Neural progenitor cell (in vitro differentiated cells): ENCODE measurements at places on chromosomes 11 and 22. TPM values are rescaled to one million over a fixed set of nuclear protein-coding genes. Genes with fewer than 3 reads are reported as not detected.
A peak's percentile ranks its signal among the peaks of the same experiment; 100 is the strongest.

GRCh38 chr11:30313580-30313979, 9.3 kb upstream of the ARL14EP start:
- H3K27ac ChIP-seq, result no peak overlapping the region
- H3K4me1 ChIP-seq, result no peaks in the 10 kb centered on the region
- H3K4me3 ChIP-seq, result no peak overlapping the region
- no peak for DNase-seq
- H3K27me3 ChIP-seq, result peaks cover 38% of the 10 kb centered on the region

- H3K36me3 ChIP-seq, result no peaks in the 10 kb centered on the region
- H3K4me3 ChIP-seq, result no peak overlapping the region
- no peaks in the 10 kb centered on the region for H3K4me1 ChIP-seq
- H3K27ac ChIP-seq, result no peak overlapping the region
These were observed 6.9 kb upstream of the MS4A7 start for GRCh38 chr11:60371386-60371785.

DNA sequence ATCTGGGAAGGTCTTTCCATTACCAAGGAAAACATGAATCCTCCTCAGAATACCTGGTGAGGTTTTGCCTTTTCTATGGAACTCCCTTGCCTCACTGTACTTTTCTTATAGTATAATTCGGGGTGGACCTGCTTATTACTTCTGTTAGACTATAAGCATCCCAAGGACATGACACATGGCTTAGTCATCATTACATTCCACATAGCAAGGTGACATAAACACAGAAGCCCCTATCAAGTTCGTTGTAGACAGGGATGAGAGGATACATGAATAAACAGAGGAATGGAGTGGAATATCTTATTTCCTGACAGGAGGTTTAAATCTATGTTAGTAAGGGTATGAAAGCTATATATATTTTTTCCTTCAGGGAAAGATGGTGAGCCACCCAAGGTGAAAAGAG, 532.2 kb upstream of the CCDC90B start:
- no peaks in the 10 kb centered on the region for H3K4me1 ChIP-seq
- H3K4me3 ChIP-seq, result no peak overlapping the region
- no peak overlapping the region for H3K27ac ChIP-seq
- no peak for DNase-seq
- no peaks in the 10 kb centered on the region for H3K27me3 ChIP-seq
- H3K36me3 ChIP-seq, result no peaks in the 10 kb centered on the region

GRCh38 chr22:44892243-44892642, 117.6 kb downstream of the PHF21B start:
- no peak overlapping the region for H3K27ac ChIP-seq
- H3K27me3 ChIP-seq, result no peaks in the 10 kb centered on the region
- no peak for DNase-seq
- no peak overlapping the region for H3K4me3 ChIP-seq

DNA sequence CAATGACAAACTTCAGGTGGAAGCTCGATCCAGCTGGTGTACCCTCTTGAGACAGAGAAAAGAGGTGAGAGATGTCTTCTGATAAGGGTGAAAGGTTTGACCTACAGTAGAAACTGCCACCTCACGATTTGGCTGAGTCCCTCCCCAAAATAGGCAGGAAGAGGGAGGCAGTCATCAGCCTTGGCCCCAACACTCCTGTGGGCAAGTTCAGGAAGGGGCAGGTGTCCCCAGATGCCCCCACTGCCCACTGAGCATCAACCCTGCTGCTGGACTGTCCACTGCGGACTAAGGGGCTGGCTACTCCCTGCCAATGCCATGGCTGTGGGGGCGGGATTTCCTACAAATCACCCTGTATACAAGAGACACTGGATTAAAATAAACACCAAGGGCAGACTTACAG, 441.4 kb downstream of the BUD13 start:
- no peak overlapping the region for H3K27ac ChIP-seq
- no peak for DNase-seq
- H3K4me1 ChIP-seq, result no peaks in the 10 kb centered on the region
- no peaks in the 10 kb centered on the region for H3K27me3 ChIP-seq

GRCh38 chr11:96481204-96481603, 91.4 kb downstream of the JRKL start:
- no peak overlapping the region for H3K27ac ChIP-seq
- DNase-seq, result no peak
- no peaks in the 10 kb centered on the region for H3K27me3 ChIP-seq

DNA sequence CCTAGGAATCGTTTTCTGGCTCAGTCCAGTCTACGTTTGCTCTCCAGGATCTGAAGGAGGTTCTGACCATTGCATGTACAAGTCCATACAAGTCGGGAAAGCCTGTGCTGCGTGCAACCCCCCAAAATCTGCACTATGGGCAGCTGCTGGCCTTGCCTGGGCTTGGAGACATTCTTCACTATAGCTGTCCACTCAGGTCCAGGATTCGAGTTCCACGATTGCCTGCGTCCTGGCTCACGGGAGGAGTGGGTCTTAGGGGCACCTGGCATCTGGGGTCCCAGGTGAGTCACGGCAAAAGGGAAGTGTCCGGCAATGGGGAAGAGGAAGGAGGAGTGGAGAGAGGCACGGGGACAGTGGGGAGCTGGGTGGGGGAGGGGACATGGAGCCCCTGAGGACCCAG, 563.0 kb downstream of the BRD1 start:
- H3K4me3 ChIP-seq, result no peak overlapping the region
- peaks cover 23% of the 10 kb centered on the region for H3K27me3 ChIP-seq
- peaks cover 12% of the 10 kb centered on the region for H3K4me1 ChIP-seq
- H3K36me3 ChIP-seq, result no peaks in the 10 kb centered on the region
- H3K27ac ChIP-seq, result no peak overlapping the region

DNA sequence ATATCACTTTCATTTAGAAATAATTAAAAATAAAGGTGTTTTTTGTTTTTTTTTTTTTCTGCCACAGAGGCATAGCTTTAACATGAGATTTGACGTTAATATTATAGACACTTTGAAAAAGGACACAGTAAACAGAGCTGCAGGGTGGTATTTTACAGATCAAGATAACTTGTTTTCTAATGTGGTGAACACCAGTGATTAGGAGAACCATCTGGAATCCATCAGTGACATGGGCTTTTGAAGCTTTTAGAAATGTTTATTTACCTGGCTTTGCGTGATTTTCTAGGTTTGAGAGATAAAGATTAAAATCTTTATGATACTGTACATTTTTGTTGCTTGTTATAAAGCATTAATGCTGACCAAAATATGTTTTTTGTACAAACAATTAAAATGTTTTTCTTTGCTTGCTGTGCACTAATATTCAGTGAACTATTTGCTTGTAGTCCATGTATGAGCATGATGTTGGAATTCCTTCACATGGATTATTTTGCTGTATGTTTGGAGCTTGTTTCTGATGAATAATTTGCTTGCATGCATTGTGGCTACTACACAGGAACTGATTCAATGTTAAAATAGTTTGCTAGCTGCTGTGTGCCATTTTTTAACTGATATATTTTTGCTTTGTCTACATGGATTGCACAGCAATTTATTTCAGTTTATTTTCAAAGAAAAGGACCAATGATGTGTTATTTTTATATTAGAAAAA, 352.1 kb upstream of the NARS2 start:
- H3K36me3 ChIP-seq, result no peaks in the 10 kb centered on the region
- DNase-seq, result no peak
- peaks cover 31% of the 10 kb centered on the region for H3K4me1 ChIP-seq
- no peak overlapping the region for H3K4me3 ChIP-seq

DNA sequence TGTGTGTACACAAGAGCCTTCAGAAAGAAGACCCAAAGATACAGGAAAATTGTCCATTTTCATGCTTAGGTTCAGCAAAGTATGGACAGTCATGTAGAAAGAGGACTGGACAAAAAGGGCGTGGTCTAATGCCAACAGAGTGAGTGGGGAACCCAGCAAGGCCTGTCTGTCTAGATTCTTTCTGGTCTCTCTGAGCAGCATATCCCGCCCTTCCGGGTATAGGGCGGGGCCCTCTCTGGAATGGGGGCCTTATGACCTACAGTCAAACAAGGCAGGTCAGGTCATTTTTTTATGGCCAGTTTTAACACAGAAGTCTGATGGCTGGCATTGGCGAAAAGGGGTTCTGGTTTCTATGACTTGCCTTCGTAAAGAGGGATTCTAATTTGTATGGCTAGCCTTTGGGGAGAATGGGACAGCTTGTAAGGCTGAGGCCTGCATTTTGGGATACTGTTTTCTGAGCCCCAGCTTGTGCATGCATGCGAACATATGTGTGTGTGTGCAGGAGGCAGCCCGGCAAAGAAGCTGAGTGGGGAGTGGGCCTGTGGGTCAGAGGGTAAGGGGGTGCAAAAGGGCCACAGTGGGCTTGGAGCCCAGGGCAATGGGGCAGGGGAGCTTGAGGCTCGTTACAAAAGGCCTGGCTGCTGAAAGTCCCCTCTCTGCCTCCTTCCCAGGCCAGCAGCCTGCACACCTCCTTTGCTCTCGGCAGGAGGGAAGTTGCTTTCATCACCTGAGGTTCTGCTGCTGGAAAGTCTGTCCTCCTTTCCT, 130.5 kb upstream of the B3GAT1 start:
- H3K4me3 ChIP-seq, result no peak overlapping the region
- H3K4me1 ChIP-seq, result peaks cover 8% of the 10 kb centered on the region
- H3K36me3 ChIP-seq, result no peaks in the 10 kb centered on the region

GRCh38 chr11:63893355-63893754, 23.6 kb downstream of the RCOR2 start:
- no peak overlapping the region for H3K4me3 ChIP-seq
- DNase-seq, result no peak
- no peak overlapping the region for H3K27ac ChIP-seq

GRCh38 chr11:61416941-61417340, 12.8 kb downstream of the CPSF7 start:
- no peak overlapping the region for H3K27ac ChIP-seq
- DNase-seq, result no peak
- no peaks in the 10 kb centered on the region for H3K4me1 ChIP-seq
- H3K27me3 ChIP-seq, result no peaks in the 10 kb centered on the region
- no peak overlapping the region for H3K4me3 ChIP-seq
- H3K36me3 ChIP-seq, result peaks cover 41% of the 10 kb centered on the region

- H3K4me3 ChIP-seq, result no peak overlapping the region
- no peaks in the 10 kb centered on the region for H3K36me3 ChIP-seq
- no peaks in the 10 kb centered on the region for H3K27me3 ChIP-seq
These were observed 30.5 kb downstream of the CD82 start for GRCh38 chr11:44595964-44596381.

DNA sequence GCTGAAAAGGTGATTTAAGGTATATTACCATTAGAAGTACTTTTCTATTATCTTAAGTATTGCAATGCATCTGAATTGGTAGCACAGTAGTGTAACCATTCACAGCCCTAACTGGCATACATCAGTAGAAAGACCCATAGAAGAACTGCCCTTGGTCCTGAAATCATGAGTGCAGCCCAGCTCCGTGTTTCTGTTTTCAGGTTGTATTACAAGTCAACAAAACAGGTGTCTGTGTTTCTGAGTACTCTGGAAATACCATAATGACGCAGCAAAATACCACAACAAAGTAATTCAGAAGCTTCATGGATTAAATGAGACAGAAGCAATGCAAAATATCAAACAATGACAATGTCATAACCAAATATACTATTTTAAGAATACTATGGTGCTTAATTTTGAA, 226.3 kb downstream of the OPCML start:
- peak; percentile 55 for DNase-seq
- no peaks in the 10 kb centered on the region for H3K27me3 ChIP-seq
- H3K4me3 ChIP-seq, result no peak overlapping the region

DNA sequence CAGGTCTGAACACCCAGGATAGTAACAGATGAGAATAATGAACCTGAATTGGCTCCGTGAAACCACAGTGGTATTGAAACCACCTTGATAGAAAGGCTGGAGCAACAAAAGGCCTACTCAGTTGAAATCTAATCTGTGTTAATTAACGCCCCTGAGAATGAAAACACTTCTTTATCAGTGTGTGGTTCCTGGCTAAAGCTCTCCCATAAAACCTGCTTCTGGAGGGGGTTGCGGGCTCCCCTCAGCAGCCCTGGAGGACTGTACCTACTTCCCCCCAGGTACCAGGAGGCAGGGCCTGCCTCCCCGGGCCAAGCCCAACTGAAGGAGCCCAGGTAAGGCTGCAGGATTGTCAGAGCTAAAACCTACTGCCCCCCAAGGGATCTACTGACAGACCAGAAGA, 54.6 kb downstream of the PLEKHA7 start:
- H3K36me3 ChIP-seq, result no peaks in the 10 kb centered on the region
- H3K27ac ChIP-seq, result no peak overlapping the region
- H3K4me1 ChIP-seq, result peaks cover 26% of the 10 kb centered on the region
- H3K27me3 ChIP-seq, result no peaks in the 10 kb centered on the region

- no peaks in the 10 kb centered on the region for H3K4me1 ChIP-seq
- H3K27me3 ChIP-seq, result no peaks in the 10 kb centered on the region
- DNase-seq, result no peak
- no peaks in the 10 kb centered on the region for H3K36me3 ChIP-seq
- no peak overlapping the region for H3K27ac ChIP-seq
These were observed 12.9 kb downstream of the NAV2 start for GRCh38 chr11:19725379-19726079.

DNA sequence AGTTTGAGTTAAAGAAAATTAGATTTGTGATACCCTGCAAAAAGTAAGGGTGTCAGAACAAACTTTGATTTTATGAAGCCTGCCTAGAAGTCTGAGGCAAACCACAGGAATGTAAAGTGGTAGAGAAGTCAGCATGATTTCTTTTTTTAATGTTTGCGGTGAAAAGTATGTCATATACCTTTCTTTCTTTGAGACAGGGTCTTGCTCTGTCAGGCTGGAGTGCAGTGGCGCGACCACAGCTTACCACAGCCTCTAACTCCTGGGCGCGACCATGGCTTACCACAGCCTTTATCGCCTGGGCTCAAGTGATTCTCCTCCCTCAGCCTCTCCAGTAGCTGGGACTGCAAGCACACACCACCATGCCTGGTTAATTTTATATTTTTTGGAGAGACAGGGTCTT, 4.7 kb downstream of the API5 start:
- H3K4me1 ChIP-seq, result peaks cover 10% of the 10 kb centered on the region
- H3K27me3 ChIP-seq, result no peaks in the 10 kb centered on the region
- no peak for DNase-seq
- no peak overlapping the region for H3K27ac ChIP-seq

DNA sequence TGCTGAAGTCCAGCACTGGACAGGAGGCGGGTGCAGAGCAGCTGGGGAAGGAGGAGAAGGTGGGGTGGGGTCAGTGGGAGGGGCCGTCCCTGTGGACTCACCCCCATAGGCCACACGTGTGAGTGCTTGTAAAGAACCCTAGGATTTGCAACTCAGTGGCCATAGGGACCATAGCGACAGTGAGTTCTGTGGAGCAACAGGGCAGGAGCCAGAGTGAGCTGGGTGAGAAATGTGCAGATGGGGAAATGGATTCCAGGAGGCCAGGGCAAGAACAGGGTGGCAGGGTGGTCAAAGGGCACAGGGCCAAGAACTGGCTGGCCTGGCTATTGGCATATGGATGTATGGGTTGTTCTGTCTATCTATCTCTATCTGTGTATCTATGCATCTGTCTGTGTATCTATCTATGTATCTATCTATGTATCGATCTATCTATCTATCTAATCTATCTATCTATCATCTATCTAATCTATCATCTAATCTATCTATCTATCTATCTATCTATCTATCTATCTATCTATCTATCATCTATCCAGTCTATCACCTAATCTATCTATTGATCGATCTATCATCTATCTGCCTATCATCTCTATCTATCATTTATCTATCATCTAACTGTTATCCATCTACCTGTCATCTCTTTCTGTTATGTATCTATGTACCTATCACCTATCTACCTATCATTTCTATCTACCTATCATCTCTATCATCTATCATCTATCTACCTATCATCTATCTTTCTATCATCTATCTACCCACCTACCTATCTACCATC, 889.0 kb downstream of the TBC1D22A start:
- H3K4me1 ChIP-seq, result no peaks in the 10 kb centered on the region

NLRP14 gene
- 1.3 and 1.8 TPM in 2 replicates for total RNA-seq

PRRG4 gene
- 0.06 and 0.19 TPM in 2 replicates for total RNA-seq

KDM4E gene
- not detected in 2 replicates for total RNA-seq

PHF21B gene
- total RNA-seq, result 6.7 and 22.6 TPM in 2 replicates

TBX10 gene
- total RNA-seq, result not detected in 2 replicates

GRAMD1B gene
- 12.6 and 32.6 TPM in 2 replicates for total RNA-seq

MS4A7 gene
- total RNA-seq, result not detected in 2 replicates
